ENCODE measurements at places on chromosomes 5 and 9. TPM values are rescaled to one million over a fixed set of nuclear protein-coding genes. Genes with fewer than 3 reads are reported as not detected.

Gene WHRN
- 0.12 TPM for polyA plus RNA-seq

Gene CYSRT1
- polyA plus RNA-seq: 1.1 TPM

Gene PRDM9
- polyA plus RNA-seq: not detected

Gene TMC1
- not detected for polyA plus RNA-seq

Gene GLRA1
- polyA plus RNA-seq: not detected

Gene ZCCHC9
- 26.2 TPM for polyA plus RNA-seq
